Motor neuron (in vitro differentiated cells): ENCODE measurements at places on chromosomes 5 and 9. TPM values are rescaled to one million over a fixed set of nuclear protein-coding genes. Genes with fewer than 3 reads are reported as not detected.
A peak's percentile ranks its signal among the peaks of the same experiment; 100 is the strongest.

DNA sequence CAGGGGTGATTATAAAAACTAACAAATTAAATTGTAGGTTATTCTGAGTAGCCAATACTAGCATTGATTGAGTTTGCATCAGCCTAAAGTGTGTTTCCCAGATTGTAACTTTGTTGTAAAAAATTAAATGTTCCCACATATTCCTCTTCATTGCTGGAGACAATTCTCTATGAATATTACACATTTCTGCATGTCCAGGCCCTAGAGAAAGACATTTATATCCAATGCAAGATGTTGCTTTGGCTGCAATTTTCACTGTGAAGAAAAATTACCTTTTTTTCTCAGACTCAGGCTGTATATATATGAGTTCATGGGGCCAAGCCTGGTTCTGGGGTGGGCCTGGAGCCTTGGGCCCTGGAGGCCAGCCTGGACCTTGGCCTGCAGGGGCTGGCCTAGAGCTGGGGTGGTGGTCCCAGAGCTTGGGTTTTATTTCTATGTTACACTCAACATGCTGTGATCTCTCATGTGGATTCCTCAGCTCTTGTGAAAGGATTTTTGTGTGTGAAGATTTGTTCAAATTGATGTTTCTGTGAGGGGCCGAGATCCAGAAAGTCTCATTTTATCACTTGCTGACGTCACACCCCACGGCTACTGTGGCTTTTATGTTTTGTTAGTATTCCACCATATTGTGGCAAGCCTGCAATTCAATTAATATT, 232.5 kb downstream of the SPATA31A1 start:
- ATAC-seq: peak; percentile 56

- no peak for ATAC-seq
Observed at GRCh38 chr9:131734165-131734610, 5.7 kb downstream of the RAPGEF1 start.

GRCh38 chr5:73215891-73216610, 43.1 kb downstream of the TMEM174 start:
- peak; percentile 98 for ATAC-seq

DNA sequence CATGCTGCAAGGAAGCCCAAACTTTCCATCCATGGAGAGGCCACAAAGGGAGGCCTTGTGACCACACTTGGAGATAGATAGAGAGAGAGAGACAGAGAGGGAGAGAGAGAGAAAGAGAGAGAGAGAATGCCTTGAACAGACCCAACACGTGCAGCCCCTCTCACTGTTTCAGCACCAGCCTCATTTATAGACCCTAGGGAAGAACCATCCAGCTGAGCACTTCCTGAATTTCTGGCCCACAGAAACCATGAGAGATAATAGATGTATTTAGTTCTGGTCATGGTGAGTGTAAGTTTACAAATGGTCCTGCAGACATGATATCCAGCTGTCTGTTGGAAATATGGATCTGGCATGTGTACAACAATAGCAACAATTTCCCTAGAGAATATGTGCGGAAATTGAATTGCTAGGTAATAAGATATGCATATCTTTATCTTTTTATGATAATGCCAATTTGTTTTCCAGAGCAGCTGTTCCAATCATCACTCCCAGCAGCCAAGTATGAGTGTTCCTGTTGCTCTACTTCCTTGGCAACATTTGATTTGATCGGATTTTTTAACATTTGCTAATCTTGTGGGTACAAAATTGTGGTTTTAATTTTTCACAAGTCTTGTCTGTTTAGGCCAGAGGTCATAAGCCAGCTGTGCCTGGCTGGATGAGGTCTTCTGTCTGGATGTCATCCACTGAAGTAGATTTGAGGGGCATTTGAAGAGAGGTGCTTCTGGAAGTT, 217.3 kb upstream of the IL12B start:
- ATAC-seq: no peak

GRCh38 chr5:150600616-150601490, 39.6 kb upstream of the SYNPO start:
- no peak for ATAC-seq

GRCh38 chr9:35944173-35944572, 13.8 kb downstream of the OR2S2 start:
- ATAC-seq: no peak

DNA sequence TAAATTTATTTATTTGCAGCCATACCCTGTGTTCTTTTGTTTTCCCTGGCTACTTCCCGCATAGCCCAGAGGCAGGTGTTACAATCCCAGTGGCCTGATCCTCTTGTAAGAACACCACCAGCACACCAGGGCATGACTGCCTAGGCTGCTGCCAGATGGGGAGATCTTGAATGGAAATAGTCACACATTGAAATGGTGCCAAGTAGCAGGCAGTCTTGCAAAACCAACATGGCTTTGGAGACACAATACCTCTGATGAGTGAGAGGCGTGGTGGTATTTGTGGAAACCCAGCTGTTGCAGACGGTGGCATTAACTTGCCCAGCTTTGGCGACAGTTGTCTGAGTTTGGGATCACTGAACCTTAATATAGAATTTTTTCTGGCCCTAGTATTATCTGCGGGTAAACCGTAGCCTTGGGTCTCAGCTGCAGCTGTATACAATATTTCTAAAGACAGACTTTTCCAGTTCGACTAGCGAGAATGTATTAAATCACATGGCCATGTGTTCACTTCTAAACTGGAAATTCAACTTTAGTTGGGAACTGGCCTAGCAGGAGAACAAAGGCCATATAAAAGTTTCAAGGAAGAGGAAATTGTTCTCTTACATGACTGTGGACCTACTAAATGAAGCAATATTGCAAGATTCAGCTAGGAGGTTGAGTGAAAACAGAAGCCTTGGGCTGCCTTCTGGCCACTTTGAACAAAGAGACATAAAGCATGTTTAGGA, 277.0 kb downstream of the SMARCA2 start:
- peak; percentile 41 for ATAC-seq

GRCh38 chr5:137876101-137876500, 8.4 kb downstream of the MYOT start:
- ATAC-seq: no peak

DNA sequence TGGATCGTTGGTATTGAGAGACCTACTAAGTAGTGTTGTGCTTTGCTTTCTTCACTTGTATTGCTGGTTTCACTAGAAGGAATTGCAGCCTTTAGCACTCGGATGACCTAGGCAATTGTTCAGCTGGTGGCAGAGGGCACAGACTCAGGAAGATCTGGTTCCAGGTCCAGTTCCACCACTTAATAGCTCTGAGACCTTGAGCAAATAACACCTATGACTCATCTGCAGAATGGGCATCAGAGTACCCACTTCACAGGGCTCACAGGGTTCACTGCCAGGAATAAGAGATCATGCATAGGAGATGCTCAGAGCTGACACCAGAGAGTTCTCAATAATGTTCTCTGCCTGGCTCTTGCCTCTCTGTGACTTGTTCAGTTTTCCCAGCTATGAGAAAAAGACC, 133.6 kb downstream of the SIL1 start:
- no peak for ATAC-seq

DNA sequence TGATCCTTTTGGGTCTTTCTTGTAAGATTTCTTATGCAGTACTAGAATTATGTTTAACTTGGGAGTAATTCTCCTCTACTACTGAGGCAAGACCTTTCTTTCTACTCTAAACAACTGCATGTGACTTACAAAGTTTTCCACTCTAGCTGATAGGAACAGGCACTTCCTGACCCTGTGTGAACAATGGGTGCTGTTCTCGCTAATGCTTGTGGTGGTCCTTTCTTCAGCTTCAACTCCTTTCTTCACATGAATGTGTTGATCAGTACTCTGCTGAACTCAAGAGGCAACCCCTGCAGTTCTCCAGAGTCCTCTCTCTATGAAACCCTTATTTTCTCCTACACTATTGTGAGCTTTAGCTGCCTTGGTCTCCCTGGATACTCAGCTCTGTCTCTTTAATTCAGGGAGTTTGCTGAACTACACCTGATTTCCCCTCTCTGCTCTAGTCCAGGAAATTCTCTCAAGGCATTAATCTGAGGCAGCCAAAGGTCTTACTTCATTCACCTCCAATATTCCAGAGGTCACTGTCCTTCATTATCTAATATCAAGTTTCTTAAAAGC, 484.6 kb upstream of the PIK3R1 start:
- ATAC-seq: no peak

- no peak for ATAC-seq
Observed at GRCh38 chr9:121140162-121140561, 61.5 kb downstream of the RAB14 start.

DNA sequence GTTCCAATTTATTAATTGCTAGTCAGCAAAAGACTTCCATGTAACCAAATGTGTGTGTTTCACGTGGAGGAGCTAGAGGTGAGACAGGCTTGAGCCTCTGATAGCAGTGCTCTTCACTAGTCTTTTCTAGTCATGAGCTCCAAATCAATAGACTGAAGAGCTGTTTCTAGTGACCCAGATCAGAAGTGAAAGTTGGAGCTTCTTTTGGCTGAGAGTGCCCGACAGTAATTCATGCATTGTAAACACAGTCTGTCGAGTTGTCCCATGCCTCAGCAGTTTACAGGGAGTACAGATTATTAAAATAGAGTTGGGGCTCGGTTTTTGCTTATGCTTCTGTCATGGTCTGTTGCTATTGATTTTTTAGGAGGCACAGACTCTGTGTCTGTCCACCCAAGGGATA, 793.1 kb downstream of the DTWD2 start:
- ATAC-seq: no peak

GRCh38 chr5:95727764-95728191, 3.4 kb upstream of the RHOBTB3 start:
- no peak for ATAC-seq

- no peak for ATAC-seq
Observed at GRCh38 chr9:133248726-133249295, 26.2 kb downstream of the ABO start.

- peak; percentile 99 for ATAC-seq
Observed at GRCh38 chr9:87445646-87446045, 52.0 kb upstream of the DAPK1 start.

DNA sequence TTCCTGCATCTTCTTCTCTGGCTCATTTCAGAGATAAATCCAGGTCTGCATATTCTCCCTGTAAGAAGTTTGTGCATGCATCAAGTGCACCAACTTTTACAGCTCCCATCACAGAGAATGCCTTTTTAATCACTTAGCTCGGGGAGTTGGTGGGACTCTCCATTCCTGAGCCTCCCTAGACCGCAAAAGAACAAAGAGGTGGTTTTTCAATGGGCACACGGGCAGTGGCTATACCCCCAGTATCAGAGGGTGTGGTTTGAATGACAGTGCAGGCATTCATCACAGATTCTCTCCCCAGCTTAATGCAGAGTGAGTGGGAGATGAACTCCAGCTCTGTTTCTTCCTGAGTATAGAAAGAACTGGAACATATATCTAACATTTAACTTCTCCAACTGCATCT, 264.7 kb upstream of the NR4A3 start:
- no peak for ATAC-seq

GRCh38 chr9:91516081-91516480, 92.4 kb upstream of the NFIL3 start:
- ATAC-seq: no peak

DNA sequence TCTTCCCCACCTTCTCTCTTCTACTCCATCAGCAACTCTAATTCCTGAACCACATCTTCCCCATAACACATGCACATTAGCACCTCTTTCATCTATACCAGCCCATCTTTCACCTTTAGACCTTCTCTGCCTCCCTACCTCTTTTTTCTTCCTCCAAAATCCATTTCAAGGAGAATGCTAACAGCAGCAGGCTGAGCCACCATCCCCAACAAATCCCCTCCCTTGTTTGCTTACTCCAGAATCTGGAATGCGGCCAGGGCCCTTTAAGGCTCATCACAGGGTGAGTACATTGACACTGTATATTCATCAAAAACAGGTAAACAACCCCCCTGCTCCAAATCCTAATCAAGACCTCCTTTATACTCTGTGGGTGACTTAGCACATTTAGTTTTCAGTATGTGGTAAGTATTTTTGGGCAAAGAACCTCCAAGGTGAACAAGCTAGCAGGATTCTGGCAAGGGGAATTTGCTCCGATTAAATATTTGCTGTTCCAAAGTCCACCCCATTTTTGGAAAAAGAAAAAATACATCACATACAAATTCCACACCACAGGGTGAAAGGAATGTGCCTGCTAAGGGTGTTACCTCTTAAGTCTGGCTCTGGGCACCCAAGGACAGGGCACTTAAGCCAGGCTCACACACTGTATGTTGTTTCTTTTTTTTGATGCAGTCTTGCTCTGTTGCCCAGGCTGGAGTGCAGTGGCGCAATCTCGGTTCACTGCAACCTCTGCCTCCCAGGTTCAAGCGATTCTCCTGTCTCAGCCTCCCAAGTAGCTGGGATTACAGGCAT, 71.4 kb downstream of the SERINC5 start:
- peak; percentile 12 for ATAC-seq

- peak; percentile 13 for ATAC-seq
Observed at GRCh38 chr9:133362359-133363044, 6.2 kb downstream of the SURF2 start.

DNA sequence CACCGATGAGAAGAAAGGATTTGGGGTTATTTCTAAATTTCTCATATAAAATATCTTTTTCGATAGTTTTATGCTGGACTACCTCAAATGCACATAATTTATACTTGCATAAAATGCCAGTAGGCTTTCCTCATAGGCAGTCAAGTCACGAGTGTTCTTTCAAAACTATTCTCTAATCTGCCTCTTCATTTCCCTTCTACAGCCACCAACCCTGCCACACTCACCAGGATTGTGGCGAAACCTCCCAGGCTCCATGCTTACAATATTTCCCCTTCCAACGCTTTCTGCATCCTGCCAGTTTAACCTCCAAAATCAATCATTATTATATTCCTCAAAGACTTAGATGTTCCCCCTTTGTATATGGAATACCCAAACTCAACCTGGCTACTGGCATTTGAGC, 65.4 kb downstream of the FRMD3 start:
- no peak for ATAC-seq

DNA sequence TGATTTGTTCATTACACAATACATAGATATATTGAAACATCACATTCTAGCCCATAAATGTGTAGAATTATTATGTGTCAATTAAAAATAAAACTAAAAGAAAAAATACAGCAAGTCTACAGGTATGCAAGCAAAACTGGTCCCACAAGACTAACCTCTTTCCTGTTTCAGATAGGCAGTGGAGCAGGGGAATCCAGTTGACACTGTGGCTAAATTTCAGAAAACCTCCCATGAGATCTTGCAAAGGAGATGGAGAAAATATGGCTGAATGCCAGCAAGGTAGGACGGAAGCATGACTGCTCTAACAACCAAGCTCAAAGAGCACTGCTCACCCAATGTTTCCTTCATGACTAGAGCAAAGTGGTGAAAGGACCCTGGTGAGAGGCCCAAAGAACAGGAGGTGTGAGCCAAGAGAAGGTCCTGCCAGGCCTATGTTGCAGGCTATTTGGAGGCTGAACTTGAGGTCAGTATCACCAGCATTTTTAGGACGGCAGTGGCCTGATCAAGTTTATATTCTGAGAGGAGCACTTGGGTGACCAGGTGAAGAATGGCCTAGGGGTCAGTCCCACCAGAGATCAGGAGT, 1.1 kb upstream of the SH3TC2 start:
- no peak for ATAC-seq

The FAM153A gene
- 0.31 and 1.1 TPM in 2 replicates for total RNA-seq

The GAPT gene
- 0.47 and 1.4 TPM in 2 replicates for total RNA-seq

The IRF1 gene
- 14.7 and 15.1 TPM in 2 replicates for total RNA-seq

The IL3 gene
- total RNA-seq: not detected in 2 replicates

The NR5A1 gene
- 0.32 and 0.41 TPM in 2 replicates for total RNA-seq

The ANKDD1B gene
- 0.65 and 0.76 TPM in 2 replicates for total RNA-seq

The SLC6A3 gene
- 0.27 and 0.33 TPM in 2 replicates for total RNA-seq

The PALM2AKAP2 gene
- total RNA-seq: 0.14 and 0.19 TPM in 2 replicates

The OR2Y1 gene
- total RNA-seq: not detected in 2 replicates

The HTR1A gene
- total RNA-seq: 0.38 TPM in 1 of 2 replicates, not detected in the other

The PLCXD3 gene
- 2.9 and 3.5 TPM in 2 replicates for total RNA-seq

The PRDM9 gene
- total RNA-seq: 0.58 TPM in 1 of 2 replicates, not detected in the other

The IFNA13 gene
- 0.24 and 0.29 TPM in 2 replicates for total RNA-seq

The ZNF454 gene
- 2.5 and 2.6 TPM in 2 replicates for total RNA-seq

The GABRB2 gene
- 1.7 and 2.2 TPM in 2 replicates for total RNA-seq

The ZNF618 gene
- total RNA-seq: 16.4 and 16.9 TPM in 2 replicates

The CCNO gene
- 1.0 and 2.0 TPM in 2 replicates for total RNA-seq

The IFNA21 gene
- total RNA-seq: 0.25 TPM in 1 of 2 replicates, not detected in the other
